Cardiac fibroblast (primary cell): ENCODE measurements at places on chromosomes 7 and 10.

- peak; percentile 39 for DNase-seq
Observed at GRCh38 chr7:147483634-147484292, 1106.8 kb upstream of the C7orf33 start.

DNA sequence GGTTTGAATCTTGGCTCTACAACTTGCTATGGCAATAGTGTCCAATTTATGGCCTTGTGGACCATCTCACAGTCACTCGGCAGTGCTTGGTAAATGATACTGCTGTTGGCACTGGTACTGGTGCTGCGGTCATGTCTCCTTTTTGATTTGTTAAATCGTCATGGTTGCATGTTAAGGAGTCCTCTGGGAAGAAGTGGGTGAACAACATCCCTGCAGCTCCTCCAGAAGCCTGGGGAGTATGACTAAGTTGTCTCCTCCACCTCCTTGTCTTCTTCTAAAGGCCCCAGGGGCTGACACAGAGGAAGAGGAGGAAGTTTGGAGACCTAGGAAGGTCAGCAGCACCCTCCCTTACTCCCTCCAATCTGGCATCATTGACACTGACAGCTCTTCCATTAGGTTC, 8.5 kb downstream of the ITPRIP start:
- DNase-seq: peak; percentile 74

DNA sequence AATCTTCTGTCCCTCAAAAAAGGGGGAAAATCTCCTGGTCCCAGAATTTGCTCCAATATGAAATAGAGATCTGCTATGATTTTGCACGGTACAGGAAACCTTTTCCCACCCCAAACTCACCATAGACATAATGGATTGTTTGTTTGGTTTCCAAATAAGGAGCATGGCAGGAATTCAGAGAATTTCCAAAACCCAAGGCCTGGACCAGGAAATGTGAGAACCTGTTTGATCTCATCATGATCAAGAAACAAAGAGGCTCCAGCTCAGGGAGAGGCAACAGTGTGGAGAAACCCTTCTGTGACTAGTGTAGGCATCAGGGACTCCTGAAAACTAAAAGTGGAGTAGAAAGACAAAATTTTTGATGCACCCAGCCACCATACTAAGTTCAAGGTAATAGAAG, 1548.1 kb upstream of the LRRTM3 start:
- no peak for DNase-seq

- no peak for DNase-seq
Observed at GRCh38 chr7:93378131-93378760, 146.1 kb downstream of the VPS50 start.

- DNase-seq: no peak
Observed at GRCh38 chr10:8787649-8788048, 733.2 kb downstream of the GATA3 start.

DNA sequence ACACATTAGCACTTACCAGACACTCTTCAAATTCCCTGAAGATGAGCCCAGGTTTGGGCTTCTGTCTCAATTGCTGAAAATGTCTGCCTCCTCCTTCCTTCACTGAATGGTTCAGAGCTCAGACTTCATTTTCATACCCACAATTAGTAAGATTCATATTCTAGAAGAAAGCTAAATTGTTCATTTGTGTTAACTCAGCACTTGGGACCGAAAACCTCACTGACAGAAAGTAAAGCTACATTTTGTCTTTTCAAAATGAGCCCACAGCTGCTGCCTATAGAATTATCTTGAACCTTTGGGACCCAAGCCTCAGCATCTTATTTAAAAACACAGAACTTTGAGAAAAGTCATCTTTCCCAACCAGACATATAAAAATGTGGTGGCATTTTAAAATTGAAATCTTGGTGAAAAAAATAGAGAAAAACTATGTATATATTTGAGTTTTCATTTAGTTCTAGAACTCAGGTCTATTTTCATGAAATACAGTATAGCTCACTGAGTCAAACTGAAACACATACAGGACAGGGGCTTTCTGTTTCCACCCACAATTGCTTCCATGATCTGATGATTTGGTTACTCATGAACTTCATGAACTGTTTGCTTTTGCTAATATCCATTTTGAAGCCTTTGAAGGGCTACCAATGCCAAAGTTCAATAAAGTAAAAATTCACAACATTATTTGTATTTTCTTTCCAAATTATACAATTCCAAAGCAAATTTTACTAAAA, 119.1 kb upstream of the PFKP start:
- no peak for DNase-seq

DNA sequence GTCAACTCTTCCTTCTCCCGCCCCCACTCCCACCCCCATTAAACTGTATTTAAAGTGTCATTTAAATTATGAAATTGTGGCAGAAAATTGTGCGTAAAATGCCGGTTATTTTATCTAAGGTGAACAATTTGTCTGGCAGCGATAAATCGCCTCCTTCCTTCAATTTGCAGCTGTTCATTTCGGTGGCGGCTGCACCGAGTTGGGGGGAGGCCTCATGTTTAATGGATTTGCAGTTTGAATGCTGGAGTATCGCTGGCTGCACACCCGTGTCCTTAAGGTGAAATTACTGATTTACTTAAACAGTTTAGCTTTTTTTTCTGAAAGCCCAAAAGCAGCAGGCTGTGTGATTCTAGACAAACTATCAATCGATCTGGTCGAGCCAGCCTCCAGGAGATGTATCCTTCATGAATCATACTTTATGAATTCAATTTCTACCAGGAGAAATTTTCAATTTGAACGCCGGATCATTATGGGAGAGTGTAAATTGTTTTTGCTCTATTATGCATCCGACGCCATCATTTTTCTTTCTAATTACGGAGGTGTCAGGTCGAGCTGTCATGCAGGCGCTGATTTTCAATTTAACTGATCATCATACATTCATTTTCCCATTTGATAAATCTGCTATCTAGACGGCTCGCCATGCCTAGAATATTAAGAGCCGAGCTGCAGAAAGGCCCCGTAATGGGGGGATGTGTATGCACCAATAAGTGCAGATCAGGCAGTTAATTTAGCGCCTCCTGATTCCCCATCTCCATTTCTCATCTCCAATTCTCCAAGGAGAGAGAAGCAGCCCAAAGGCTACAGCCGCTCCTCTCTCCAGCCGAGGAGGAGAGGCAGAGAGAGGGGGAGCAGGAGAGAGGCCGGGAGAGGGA, 6.5 kb downstream of the UNCX start:
- DNase-seq: no peak

DNA sequence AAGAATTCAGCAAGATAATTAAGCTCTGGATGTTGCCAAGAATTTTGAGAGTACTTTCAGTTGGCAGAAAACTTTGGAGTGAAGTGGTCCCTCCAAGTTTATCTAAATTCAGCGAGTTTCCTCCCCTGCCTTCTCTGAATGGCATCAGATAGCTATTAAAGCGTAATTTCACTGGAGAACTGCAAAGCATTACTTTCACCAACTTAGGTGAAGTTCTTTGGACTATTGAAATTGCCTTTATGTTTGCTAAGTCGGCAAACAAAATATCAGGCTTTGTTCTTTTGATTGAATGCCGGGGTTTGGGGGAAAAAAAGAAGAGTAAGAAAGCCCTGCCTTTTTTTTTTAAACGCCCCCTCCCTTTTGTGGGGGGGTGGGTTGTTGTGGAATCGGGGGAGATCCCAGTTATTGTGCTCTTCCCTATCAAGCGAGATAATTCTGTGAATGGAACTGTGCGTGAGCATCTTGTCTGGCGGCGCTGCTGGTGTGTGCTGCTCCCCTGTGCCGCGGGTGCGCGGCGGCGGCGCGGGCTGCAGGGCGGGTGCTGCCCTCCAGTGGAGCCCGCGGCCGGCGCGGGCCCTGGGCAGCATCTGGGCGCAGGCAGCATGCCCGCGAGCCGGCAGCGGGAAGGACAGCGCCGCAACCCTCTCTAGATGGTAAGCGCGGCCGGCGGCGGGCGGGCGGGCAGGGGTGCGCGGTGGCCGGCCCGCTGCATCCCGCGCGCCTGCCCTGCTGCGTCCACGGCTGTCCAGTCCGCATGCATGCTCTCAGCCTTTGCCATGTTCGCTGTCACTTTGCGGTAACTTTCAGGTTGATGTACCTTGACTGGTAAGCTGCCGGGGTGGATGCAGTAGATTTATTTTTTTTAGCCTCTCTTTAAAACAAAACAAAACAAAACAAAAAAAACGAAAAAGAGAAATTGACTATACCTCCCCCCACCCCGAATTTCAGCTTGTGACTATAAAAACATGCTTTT, 176.5 kb downstream of the TCF7L2 start:
- peak; percentile 85 for DNase-seq
